ENCODE measurements at places on chromosomes 11 and 22.

- H3K4me3 ChIP-seq: no peak overlapping the region
- no peaks in the 10 kb centered on the region for H3K27me3 ChIP-seq
- H3K4me1 ChIP-seq: peaks cover 34% of the 10 kb centered on the region
- H3K36me3 ChIP-seq: no peaks in the 10 kb centered on the region
- no peak for DNase-seq
- H3K27ac ChIP-seq: no peak overlapping the region
Measured at GRCh38 chr11:66157182-66157864, 87.3 kb downstream of the PACS1 start.

- H3K36me3 ChIP-seq: no peaks in the 10 kb centered on the region
- H3K4me1 ChIP-seq: peaks cover 9% of the 10 kb centered on the region
- no peak overlapping the region for H3K4me3 ChIP-seq
- no peak for DNase-seq
- H3K27me3 ChIP-seq: no peaks in the 10 kb centered on the region
Measured at GRCh38 chr22:46815132-46815531, 52.7 kb downstream of the TBC1D22A start.

GRCh38 chr11:78037056-78037455 is 14.0 kb upstream of the KCTD14 start:
- H3K4me1 ChIP-seq: peaks cover 20% of the 10 kb centered on the region
- H3K4me3 ChIP-seq: no peak overlapping the region

DNA sequence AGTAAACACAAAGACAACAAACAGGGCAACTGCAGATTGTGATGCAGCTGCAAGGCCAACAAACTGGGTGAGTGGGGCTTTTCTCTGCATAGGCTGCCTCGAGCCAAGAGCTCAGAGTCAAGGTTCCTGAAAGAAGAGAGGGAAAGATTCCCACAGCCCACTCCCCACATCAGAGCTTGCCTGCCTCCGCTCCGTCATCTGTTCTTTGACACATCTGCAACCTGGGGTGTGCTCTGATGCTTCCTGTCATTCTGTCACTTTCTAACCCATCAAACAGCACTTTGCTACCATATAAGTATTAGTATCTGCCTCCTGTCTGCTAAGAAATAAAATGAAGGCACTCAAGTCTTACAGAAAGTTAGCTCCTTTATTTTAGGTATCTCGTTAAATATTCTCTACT is 46.9 kb downstream of the C22orf31 start:
- no peak overlapping the region for H3K4me3 ChIP-seq
- H3K27ac ChIP-seq: no peak overlapping the region
- no peaks in the 10 kb centered on the region for H3K4me1 ChIP-seq
- H3K27me3 ChIP-seq: no peaks in the 10 kb centered on the region
- no peak for DNase-seq
- H3K36me3 ChIP-seq: no peaks in the 10 kb centered on the region

DNA sequence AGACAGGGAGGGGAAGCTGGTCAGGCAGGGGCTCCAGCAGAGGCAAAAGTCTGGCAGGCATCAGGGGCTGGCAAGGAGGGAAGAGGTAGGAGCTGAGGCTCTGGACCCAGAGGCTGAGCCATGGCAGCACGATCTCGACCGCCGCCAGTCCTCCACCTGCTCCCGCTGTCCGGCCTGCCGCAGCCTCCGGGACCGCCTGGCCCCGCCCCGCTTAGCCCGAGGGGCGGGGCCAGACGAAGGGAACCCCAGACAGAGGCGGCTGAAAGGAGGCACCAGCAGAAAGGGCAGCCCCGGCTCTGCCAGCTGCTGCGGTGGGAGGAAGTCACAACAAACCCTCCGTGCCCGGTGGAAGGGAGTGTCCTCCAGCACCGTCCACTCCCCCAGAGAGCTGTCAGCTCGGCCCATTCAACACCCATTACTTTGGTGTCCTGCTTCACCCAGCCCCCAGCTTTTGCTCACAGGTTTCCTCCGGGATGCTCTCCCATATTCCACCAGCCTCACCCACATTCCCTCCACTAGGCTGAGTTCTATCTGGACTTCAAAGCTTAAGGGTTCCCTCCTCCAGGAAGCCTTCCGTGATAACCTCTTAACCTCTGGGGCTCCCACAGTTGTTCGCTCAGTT is at the start of gene MFNG:
Gene MFNG (minus strand): TSS at position 161 of the 622 bp plus-strand sequence. CDS start 207 bp downstream, outside the sequence.
- no peaks in the 10 kb centered on the region for H3K36me3 ChIP-seq
- no peak within 1 kb of the TSS for H3K27ac ChIP-seq
- H3K27me3 ChIP-seq: no peaks in the 10 kb centered on the region
- peak; percentile 44 for DNase-seq
- H3K4me3 ChIP-seq: no peak within 1 kb of the TSS
- peaks cover 4% of the 10 kb centered on the region for H3K4me1 ChIP-seq

DNA sequence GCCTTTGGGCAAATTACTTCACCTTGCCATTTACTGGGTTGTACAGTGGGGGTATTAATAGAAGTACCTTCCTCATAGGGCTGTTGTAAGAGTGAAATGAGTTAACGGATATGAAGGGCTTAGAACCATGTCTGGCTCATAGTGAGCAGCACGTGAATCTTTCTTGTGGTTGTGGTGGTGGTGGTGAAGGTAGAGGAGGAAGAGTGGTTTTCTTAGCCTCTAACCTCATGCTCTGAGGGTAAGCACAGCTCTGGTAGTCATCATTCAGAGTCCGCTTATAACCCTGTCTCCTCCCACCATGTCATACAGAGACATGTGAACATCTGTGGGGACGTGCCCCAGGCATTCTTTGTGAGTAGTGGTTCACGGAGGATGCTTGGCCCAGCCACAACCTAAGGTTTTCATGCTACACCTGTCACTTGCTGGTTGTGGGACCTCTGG is 43.6 kb downstream of the TEAD1 start:
- DNase-seq: no peak
- H3K27me3 ChIP-seq: no peaks in the 10 kb centered on the region
- peaks cover 24% of the 10 kb centered on the region for H3K4me1 ChIP-seq
- no peak overlapping the region for H3K27ac ChIP-seq

DNA sequence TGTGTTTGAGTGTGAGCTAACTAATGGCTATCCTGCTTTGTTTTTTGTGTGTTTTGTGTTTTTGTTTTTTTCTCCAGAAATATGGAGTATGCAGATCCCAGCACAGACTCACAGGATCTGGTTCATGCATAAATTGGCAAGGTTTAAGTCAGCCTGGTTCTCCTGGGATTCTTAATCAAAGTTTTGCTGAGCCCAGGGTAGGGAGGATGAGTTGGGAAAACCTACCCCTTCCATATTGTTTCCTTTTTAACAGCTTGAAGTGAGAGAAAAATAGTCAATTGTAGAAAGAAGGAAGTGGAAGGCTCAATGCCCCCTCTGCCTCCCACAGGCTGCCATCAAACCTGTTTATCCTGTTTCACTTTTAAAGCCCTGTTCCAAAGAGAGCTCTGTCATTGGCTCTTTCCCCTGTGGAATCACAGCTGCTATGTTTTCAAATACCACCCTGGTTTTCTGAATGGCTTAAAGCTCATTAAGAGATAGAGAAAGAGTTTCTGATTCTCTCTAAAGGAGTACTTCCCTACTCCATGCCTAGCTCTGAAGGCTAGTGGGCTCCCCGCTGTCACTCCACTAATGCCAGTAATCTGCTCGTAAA is 23.4 kb upstream of the CADM1 start:
- no peaks in the 10 kb centered on the region for H3K4me1 ChIP-seq
- no peak for DNase-seq
- H3K27ac ChIP-seq: no peak overlapping the region
- H3K4me3 ChIP-seq: no peak overlapping the region

DNA sequence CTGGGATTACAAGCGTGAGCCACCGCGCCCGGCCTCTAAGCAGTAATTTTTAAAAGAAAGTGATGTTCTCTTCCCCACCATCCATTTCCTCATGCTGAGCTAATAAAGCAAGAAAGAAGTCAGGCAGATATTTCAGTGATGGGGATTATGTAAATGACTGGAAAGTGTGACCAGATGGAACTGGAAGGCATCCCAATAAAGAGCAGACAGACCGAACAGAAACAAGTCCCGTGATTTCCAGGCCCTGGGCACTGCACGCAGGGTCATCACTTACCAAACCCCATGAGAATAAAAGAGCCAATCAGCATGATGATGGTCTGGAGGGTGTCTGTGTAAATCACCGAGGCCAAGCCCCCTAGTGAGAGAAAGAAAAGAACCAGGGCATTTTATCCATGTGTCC is 18.2 kb downstream of the SLC5A4 start:
- H3K4me1 ChIP-seq: peaks cover 22% of the 10 kb centered on the region
- H3K4me3 ChIP-seq: no peak overlapping the region
- no peak overlapping the region for H3K27ac ChIP-seq
- peak; percentile 82 for DNase-seq
- no peaks in the 10 kb centered on the region for H3K27me3 ChIP-seq

- no peak overlapping the region for H3K27ac ChIP-seq
- no peaks in the 10 kb centered on the region for H3K4me1 ChIP-seq
- no peaks in the 10 kb centered on the region for H3K36me3 ChIP-seq
- H3K4me3 ChIP-seq: peak overlapping the region; percentile 6
Measured at GRCh38 chr11:106160494-106160893, 83.0 kb downstream of the AASDHPPT start.

- H3K4me1 ChIP-seq: no peaks in the 10 kb centered on the region
- H3K36me3 ChIP-seq: no peaks in the 10 kb centered on the region
- H3K4me3 ChIP-seq: no peak overlapping the region
Measured at GRCh38 chr11:73239111-73239521, 21.0 kb downstream of the P2RY2 start.

DNA sequence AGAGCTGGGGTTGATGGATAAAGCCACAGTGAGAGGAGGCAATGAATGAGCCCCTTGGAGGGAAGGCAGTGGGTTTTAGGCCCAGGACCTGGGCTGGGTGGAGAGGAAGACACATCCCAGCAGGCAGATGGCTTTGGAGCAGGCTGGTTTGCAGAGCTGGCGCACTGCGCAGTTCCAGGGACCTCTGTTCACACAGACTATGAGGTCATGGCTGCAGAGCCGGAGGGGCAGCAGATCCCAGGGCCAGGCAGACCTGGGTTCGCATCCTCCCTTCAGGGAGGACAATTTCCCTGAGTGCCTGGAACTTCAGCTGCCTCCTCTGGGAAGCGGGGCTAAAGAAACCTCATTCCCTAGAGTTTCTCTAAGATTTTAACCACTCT is 28.2 kb upstream of the DGKZ start:
- DNase-seq: no peak
- no peak overlapping the region for H3K4me3 ChIP-seq
- H3K27me3 ChIP-seq: no peaks in the 10 kb centered on the region

GRCh38 chr11:27216270-27217149 is 146.5 kb downstream of the CCDC34 start:
- peak overlapping the region; percentile 77 for H3K27ac ChIP-seq
- no peak overlapping the region for H3K4me3 ChIP-seq
- H3K27me3 ChIP-seq: no peaks in the 10 kb centered on the region
- peak; percentile 83 for DNase-seq

DNA sequence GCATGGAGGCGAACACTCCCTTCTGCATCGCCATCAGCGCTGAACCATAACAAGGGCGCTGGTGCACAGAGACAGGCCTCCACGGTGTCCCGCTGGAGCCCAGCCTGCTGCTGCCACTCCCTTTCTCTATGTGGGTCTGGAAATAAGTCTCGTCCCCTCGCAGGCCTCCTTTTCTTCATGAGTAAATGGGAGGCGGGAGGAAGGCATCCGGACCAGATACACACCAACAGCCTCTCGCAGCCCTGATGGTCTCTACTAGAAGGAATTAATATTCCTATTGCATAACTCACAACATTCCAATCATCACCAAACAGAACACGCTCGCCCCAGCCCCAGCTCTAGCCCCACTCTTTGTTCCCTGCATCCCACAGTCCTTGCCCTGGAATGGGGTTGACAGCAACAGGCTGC is 14.9 kb downstream of the RASD2 start:
- no peak overlapping the region for H3K27ac ChIP-seq
- no peak overlapping the region for H3K4me3 ChIP-seq
- no peak for DNase-seq
- H3K27me3 ChIP-seq: no peaks in the 10 kb centered on the region
- peaks cover 14% of the 10 kb centered on the region for H3K4me1 ChIP-seq

DNA sequence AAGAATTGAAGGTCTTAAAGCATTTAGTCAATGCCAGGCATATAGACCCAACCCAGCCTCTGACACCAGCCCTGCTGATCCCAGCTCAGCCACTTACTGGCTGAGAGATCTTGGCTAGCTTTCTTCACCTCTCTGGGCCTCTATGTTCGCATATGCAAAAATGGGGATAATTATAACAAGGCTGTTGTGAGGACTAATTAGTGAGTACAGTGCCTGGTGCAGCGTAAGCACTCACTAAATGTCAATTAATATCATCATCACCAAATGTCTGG is 10.5 kb downstream of the CHST1 start:
- no peak for DNase-seq
- no peaks in the 10 kb centered on the region for H3K27me3 ChIP-seq
- H3K4me1 ChIP-seq: peaks cover 6% of the 10 kb centered on the region
- H3K36me3 ChIP-seq: no peaks in the 10 kb centered on the region
- H3K27ac ChIP-seq: no peak overlapping the region
- H3K4me3 ChIP-seq: no peak overlapping the region

GRCh38 chr22:23133922-23134321 is 7.9 kb downstream of the RSPH14 start:
- no peaks in the 10 kb centered on the region for H3K36me3 ChIP-seq
- no peaks in the 10 kb centered on the region for H3K27me3 ChIP-seq
- no peaks in the 10 kb centered on the region for H3K4me1 ChIP-seq
- H3K27ac ChIP-seq: no peak overlapping the region

- no peak for DNase-seq
- no peaks in the 10 kb centered on the region for H3K27me3 ChIP-seq
- no peaks in the 10 kb centered on the region for H3K4me1 ChIP-seq
- no peaks in the 10 kb centered on the region for H3K36me3 ChIP-seq
- H3K27ac ChIP-seq: no peak overlapping the region
- no peak overlapping the region for H3K4me3 ChIP-seq
Measured at GRCh38 chr22:31883989-31884388, 60.3 kb upstream of the YWHAH start.

GRCh38 chr11:62948765-62949320 is 27.7 kb upstream of the CHRM1 start:
- H3K4me1 ChIP-seq: no peaks in the 10 kb centered on the region
- no peak overlapping the region for H3K27ac ChIP-seq
- H3K4me3 ChIP-seq: no peak overlapping the region
- H3K36me3 ChIP-seq: no peaks in the 10 kb centered on the region

DNA sequence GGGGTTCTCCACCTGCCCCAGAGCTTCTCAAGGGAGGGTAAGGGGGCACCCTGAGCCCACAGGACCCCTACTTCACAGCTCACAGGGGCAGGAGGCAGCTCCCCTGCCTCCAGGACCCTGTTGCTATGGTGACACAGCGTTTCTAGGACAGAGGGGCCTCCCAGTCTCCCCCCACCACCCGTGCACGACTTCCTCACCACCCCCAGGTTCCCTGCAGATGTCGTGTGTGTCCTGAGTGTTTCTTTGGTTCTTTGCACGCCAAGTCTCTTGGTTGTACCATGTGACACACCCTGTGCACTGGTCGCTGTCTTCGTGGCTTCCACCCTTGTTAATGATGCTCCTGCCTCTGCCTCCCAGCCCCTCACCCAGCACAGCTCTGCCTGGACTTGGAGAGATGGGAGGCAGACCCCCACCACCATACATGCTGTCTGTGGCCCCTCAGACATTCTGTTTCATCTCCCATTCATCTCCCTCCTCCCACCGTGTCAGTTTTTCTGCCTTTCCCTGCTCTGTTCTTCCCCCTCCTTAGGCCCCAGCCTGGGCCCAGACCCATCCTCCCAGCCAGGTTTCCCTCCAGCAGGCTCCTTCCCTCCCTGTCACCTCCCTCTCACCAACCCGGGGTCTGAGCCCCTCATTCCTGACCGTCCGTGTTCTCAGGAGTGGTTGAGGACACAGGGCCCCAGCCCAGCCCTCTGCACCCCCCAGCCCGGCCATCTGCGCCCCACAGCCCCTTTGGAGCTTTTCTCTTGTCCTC is 24.5 kb upstream of the RAB1B start:
- H3K36me3 ChIP-seq: no peaks in the 10 kb centered on the region
- no peaks in the 10 kb centered on the region for H3K27me3 ChIP-seq
- H3K4me3 ChIP-seq: no peak overlapping the region
- no peaks in the 10 kb centered on the region for H3K4me1 ChIP-seq

Measured in A673 (cell line).